NCI-H1417 (cell line): ENCODE measurements at places on chromosomes 7 and 10.
A peak's percentile ranks its signal among the peaks of the same experiment; 100 is the strongest.

- no peak for DNase-seq
Measured at GRCh38 chr10:121168545-121169216, 317.5 kb downstream of the WDR11 start.

DNA sequence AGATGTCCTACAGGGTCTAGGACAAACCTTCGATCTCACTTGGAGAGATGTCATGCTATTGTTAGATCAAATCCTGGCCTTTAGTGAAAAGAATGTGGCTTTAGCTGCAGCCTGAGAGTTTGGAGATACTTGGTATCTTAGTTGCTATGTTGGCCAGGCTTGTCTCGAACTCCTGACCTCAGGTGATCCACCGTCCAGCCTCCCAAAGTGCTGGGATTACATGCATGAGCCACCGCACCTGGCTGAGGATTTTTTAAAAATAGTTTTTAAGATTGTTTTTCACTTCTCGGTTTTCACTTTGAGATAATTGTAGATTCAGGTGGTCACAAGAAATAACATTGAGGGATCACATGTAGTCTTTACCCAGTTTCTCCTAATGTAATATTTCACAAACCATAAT, 738.3 kb upstream of the POM121L12 start:
- DNase-seq, result no peak

DNA sequence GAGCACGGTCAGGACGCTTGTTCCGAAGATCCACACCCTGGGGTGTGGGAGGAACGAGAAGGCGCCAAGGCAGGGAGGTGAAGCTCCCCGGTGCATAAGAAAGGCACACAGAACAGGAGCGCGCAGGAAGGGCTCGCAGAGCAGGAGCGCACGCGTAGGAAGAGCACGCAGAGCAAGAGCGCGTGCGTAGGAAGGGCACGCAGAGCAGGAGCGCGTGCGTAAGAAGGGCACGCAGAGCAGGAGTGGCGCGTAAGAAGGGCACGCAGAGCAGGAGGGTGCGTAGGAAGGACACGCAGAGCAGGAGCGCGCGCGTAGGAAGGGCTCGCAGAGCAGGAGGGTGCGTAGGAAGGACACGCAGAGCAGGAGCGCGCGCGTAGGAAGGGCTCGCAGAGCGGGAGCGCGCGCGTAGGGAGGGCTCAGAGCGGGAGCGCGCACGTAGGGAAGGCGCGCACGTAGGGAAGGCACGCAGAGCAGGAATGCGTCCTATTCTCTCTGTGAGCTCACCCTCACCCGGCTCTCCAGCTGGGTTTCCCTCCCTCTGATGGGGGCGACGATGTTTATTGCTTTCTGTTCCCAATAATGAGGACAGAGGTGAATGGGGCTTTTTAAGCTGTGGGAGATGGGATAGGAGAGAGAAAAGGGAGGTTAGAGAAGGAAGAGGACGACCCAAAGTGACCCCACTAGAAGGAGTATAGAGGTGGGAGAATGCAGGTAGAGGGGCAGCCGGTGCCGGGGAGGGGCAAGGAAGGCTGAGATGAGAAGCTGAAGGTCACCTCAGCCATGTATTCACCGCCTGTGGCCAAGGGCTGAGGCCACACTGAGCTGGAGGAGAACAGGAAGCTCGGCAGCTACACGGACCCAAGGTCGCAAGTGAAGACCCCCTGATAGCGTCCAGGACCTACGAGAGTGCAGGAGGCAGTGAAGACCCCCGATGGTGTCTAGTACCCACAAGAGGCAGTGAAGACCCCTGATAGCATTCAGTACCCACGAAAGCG, 423.2 kb downstream of the PTPRN2 start:
- DNase-seq, result no peak

DNA sequence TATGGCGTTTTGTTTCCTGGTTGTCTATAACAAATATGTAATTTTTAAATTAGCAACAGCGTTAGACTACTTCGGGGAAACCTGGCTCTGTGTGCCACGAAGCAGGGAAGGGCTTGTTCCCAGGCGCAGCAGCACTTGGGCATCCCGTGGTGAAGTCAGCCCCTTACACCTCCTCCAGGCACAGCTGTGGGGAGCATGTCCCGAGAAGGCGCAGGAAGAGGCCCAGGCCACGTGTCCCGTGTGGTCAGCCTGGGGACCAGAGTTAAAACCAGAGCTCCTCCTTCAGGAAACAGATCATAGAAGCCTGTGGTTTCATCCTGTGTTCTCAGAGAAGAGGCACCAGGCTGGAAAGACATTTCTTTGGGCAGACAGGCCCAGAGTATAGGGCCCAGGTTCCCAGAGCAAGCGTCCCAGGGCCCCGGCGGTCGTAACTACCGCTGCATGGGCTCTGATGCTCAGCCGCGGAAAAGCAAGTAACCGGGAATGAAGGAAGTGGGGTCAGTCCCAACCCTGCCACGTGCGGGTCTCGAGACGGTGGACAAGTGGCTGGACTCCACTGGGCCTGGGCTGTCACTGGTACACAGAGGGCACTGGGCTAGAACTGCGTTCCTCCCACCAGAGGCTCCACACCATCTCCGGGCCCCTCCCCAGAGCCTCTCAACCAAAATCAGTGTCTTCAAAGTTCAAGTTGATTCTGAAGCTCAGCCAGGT, 7.1 kb downstream of the NUDT1 start:
- no peak for DNase-seq

DNA sequence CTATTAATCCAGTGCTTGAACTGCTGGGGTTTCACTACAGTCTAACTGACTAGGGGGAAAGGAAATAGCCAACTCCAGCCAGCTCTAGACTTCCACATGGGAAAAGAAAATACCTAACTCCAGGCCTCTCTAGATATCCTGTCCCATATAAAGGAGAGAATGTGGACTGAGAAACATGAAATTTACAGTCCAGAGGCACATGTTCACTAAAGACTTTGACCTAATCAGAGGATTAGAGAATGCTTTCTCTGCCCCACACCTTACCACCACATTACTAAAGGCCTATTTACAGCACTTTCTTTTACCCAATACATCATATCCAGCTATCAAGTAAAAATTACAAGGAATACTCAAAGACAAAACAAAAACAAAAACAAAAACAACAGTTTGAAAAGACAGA, 164.2 kb downstream of the PCLO start:
- no peak for DNase-seq

- no peak for DNase-seq
Measured at GRCh38 chr10:99610221-99610620, 10.0 kb downstream of the SLC25A28 start.

DNA sequence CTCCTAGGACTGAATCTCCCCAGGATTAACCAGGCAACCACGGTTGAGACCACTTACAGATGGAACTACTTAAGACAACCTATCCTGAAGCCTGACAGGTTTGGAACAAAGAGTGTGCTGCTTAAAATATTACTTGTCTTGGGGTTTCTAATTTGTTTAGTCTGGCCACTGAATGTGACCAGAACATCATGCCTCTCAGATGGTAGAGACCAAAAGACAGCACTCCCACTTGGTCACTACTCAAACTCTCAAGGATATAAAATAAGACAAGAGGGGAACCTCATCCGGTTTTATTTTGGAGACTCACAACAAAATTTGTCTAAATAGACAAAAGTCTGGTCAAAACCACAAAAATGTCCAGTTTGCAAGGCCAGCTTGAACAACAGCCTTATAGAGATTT, 15.3 kb downstream of the MRPL32 start:
- no peak for DNase-seq

DNA sequence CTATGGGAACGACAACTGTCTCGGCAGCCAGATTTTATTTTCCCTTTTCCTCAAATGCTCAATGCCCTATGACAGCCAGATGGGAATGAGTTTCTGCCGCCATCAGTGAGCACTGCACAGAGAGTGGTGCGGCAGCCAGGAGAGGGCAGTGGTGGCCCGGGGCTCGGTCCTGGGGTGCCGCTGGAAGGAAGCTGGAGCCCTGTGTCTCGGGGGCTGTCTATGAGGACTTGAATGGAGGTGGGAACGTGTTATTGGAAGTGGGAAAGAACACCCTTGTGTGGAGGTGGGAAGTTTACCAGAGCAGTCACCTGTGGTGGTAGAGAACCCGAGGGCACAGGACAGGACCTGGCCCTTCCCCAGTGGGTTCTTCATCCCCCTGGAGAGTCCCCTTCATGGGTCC, 35.8 kb downstream of the JAKMIP3 start:
- no peak for DNase-seq

DNA sequence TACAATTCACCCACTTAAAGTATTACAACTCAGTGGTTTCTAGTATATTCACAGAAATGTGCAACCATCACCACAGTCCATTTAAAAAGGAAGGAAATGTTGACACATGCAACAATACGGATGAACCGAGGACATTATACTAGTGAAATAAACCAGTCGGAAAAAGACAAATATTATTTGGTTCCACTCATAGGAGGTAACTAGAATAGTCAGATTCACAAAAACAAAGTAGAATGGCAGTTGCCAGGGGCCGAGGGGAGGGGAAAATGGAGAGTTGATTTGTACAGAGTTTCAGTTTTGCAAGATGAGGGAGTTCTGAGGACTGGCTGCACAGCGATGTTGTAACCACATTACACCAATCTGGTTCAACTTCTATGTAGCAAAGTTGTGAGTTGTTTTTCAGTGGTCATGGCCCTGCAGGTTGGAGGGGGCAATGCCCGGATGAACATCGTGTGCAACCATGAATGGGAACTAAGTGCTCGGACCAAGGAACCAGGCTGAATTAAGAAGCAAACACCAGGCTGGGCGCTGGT, 17.6 kb upstream of the TNPO3 start:
- DNase-seq, result no peak

DNA sequence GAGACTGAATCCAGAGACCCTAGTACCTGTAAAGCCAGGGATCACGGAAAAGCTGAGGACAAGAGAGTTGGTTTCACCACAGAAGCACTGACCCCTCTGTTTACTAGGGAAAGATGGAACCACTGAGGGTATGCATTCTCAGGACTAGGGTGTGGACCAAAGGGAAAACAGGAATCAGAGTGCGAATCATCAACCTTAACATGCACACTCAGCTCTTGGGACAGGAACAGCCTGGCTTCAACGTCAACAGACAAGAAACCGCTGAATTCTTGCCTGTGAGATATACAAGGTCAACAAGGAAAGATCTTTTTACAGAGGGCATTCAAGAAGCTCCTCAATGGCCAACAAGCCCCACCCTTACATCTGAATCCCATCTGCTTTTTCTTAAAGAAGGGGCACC, 14.9 kb downstream of the TNRC18 start:
- no peak for DNase-seq

DNA sequence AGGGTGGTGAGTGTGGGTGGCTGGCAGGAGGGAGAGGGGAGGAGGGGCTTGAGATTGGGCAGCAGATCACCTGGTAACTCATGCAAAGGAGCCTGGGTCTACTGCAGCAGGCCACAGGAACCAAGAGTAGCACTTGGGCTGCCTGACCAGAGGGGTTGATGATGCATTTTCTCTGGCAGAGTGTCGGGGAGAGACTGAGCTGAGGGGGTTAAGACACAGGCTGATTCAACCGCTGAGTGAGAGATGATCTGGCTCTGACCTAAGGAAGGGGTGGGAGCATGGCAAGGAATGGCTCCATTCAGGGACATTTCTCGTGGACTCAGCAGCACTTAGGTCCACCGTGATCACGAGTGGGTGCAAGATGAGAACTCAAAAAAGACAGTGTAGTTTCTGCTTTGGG, 115.5 kb upstream of the STK17A start:
- DNase-seq, result no peak

DNA sequence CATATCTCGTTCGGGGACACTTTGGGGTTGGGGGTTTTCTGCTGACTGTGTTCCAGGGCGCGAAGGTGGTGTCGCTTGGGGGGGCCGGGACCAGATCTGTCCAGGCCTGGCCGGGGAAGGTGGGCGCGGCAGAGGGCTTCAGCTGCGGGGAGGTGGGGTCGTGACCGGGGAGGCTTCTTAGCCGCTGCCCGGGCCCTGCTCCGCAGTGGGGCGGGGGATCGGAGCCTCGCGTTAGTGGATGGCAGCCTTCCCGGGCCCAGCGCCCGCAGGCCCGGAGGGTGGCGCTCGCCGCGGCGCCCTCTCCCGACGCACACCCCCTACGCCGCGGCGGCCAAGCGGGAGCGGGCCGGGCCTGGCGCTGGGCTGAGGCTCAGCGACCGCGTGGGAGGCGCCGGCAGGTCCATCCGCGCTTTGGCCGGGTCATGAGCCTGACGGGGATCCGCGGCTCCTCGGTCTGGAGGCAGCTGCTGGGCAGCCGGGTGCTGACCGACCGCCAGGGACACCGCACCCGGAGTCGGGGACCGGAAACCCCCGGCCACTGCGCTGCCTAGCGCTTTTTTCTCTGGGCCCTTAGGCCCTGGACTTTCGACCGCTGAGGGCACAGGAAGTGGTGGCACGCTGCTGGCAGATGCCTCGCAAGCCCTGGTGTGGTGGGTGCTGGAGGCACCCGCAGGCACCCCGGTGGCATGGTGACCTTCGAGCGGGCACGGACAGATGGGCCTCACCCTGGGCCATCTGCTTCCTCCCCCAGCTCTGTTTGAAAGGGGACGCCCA, 1.2 kb downstream of the AGAP3 start:
- peak; percentile 75 for DNase-seq

DNA sequence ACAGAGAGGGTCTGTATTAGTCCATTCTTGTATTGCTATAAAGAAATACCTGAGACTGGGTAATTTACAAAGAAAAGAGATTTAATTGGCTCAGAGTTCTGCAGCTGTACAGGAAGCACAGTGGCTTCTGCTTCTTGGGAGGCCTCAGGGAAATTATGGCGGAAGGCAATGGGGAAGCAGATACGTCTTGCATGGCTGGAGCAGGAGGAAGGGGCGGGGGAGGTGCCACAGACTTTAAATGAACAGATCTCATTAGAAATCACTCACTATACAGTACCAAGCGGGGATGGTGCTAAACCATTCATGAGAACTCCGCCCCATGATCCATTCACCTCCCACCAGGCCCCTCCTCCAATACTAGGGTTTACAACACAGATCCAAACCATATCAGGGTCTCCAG, 3.7 kb upstream of the CALU start:
- DNase-seq, result no peak

DNA sequence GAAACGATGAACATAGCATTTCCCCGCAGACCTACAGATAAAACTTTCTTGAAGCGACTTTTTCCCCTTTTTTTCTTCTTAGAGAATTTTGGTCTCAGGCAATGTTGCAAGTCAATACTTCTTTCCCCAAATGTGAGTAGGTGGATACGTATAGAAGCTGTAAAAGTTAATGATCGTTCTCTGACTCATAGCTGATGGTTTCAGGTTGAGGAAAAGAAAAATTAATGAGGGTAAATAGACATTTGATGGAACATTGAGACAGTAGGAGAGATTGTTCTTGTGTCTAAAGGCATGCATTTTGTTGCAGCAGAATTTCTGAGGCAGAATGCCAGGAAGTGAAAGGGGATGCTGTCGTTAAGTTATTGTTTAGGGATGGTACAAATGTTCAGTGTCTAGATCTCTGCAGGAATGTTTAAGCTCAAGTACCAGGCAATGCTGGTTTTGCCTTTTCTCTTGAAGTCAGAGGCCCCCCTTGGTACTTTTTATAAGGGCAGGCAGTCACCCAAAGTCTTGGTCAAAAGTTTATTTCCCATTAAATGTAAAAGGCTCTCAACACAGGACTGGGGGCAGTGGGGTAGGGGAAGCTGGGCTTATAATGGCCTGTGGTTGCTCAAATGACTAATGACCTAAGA, 9.3 kb downstream of the TCF7L2 start:
- no peak for DNase-seq

- DNase-seq, result peak; percentile 12
Measured at GRCh38 chr7:151304856-151305255, 36.8 kb upstream of the NUB1 start.

- peak; percentile 90 for DNase-seq
Measured at GRCh38 chr7:130141161-130141883, 63.9 kb downstream of the TMEM209 start.
